ENCODE measurements at places on chromosomes 7 and 10. TPM values are rescaled to one million over a fixed set of nuclear protein-coding genes. Genes with fewer than 3 reads are reported as not detected.

The FOXP2 gene
- total RNA-seq: 0.19 TPM

The UROS gene
- 47.6 TPM for total RNA-seq

The ZNF248 gene
- total RNA-seq: 8.8 TPM

The GUSB gene
- 20.6 TPM for total RNA-seq

The SEMA3E gene
- total RNA-seq: 3.1 TPM

The RBM20 gene
- 1.6 TPM for total RNA-seq

The LBX1 gene
- not detected for total RNA-seq

The PIP4K2A gene
- total RNA-seq: 60.4 TPM

The COX15 gene
- total RNA-seq: 23.7 TPM

The COL13A1 gene
- total RNA-seq: 0.19 TPM

The ITPRID1 gene
- total RNA-seq: 0.05 TPM

The ARHGAP19 gene
- total RNA-seq: 18.2 TPM

The CYP3A4 gene
- total RNA-seq: 11.0 TPM

The CPN1 gene
- not detected for total RNA-seq

The RPEL1 gene
- 0.05 TPM for total RNA-seq

The ECHS1 gene
- total RNA-seq: 39.8 TPM

The CCDC146 gene
- total RNA-seq: 8.7 TPM

The ARHGEF5 gene
- total RNA-seq: 1.4 TPM

The SPDYE8 gene
- not detected for total RNA-seq

The CCDC172 gene
- 0.05 TPM for total RNA-seq

The SNX13 gene
- total RNA-seq: 33.4 TPM

The DEPP1 gene
- total RNA-seq: 12.2 TPM

The UCMA gene
- total RNA-seq: 0.52 TPM

The PPRC1 gene
- 7.6 TPM for total RNA-seq

The CDK6 gene
- total RNA-seq: 42.0 TPM

The NPFFR1 gene
- total RNA-seq: 0.05 TPM

The LIPK gene
- total RNA-seq: 0.33 TPM

All from thymus (tissue), 14 donors.